ENCODE measurements at places on chromosomes 2 and 18.

GRCh38 chr2:217162533-217162932 is 302.7 kb upstream of the TNP1 start:
- no peak for DNase-seq

GRCh38 chr2:173054466-173054865 is 21.2 kb upstream of the MAP3K20 start:
- DNase-seq: no peak

GRCh38 chr18:23740105-23740830 is 51.0 kb downstream of the LAMA3 start:
- DNase-seq: no peak

- no peak for DNase-seq
These were observed 192.8 kb downstream of the MTX2 start for GRCh38 chr2:176461809-176462670.

GRCh38 chr2:96402591-96402990 is 67.0 kb downstream of the NCAPH start:
- DNase-seq: no peak

GRCh38 chr18:10081492-10081891 is 167.7 kb downstream of the VAPA start:
- DNase-seq: no peak
